ENCODE measurements at places on chromosomes 12 and 14. TPM values are rescaled to one million over a fixed set of nuclear protein-coding genes. Genes with fewer than 3 reads are reported as not detected.

TAS2R8 gene
- not detected for total RNA-seq

OR4K14 gene
- not detected for total RNA-seq

RDH5 gene
- total RNA-seq: 0.63 TPM

TDRD9 gene
- 0.92 TPM for total RNA-seq

DHRS2 gene
- 0.07 TPM for total RNA-seq

MYH6 gene
- total RNA-seq: not detected

PLXNC1 gene
- total RNA-seq: 0.53 TPM

TSPAN11 gene
- 2.2 TPM for total RNA-seq
